ENCODE measurements at places on chromosomes 6 and 20. TPM values are rescaled to one million over a fixed set of nuclear protein-coding genes. Genes with fewer than 3 reads are reported as not detected.

Gene PGBD1
- polyA plus RNA-seq: 0.36 TPM

Gene RIPPLY2
- polyA plus RNA-seq: not detected

Gene TSBP1
- polyA plus RNA-seq: not detected

Gene SLC13A3
- polyA plus RNA-seq: 0.05 TPM

Gene BACH2
- 0.04 TPM for polyA plus RNA-seq

Gene TGM2
- polyA plus RNA-seq: 0.47 TPM

Gene SALL4
- polyA plus RNA-seq: 0.07 TPM

- no peaks in the 10 kb centered on the region for H3K4me1 ChIP-seq
- no peak overlapping the region for H3K27ac ChIP-seq
- no peak for DNase-seq
- H3K36me3 ChIP-seq: peaks cover 100% of the 10 kb centered on the region
- no peaks in the 10 kb centered on the region for H3K27me3 ChIP-seq
Observed at GRCh38 chr6:166934174-166934573, 22.2 kb downstream of the RNASET2 start.

DNA sequence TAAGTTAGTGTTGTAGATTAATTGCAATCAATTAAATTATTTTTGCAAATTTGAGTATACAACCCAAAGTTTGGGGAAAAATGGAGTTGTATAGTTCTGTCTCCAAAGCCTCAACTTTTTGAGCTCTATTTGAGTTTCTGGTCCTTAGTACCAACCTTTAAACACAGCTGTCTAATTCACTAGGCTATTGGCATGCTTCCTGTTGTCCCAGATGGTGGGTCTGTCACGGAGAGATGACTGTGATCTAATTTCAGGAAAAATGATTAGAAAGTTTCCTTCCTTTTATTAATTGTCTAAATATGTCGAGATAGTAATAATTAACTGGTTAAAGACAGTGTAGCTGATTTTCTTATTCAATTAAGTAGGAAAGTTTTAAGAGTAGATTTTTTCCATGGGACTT lies 109.6 kb downstream of the SCAF8 start:
- no peak overlapping the region for H3K27ac ChIP-seq
- H3K27me3 ChIP-seq: no peaks in the 10 kb centered on the region
- no peak for DNase-seq
- no peak overlapping the region for H3K4me3 ChIP-seq

DNA sequence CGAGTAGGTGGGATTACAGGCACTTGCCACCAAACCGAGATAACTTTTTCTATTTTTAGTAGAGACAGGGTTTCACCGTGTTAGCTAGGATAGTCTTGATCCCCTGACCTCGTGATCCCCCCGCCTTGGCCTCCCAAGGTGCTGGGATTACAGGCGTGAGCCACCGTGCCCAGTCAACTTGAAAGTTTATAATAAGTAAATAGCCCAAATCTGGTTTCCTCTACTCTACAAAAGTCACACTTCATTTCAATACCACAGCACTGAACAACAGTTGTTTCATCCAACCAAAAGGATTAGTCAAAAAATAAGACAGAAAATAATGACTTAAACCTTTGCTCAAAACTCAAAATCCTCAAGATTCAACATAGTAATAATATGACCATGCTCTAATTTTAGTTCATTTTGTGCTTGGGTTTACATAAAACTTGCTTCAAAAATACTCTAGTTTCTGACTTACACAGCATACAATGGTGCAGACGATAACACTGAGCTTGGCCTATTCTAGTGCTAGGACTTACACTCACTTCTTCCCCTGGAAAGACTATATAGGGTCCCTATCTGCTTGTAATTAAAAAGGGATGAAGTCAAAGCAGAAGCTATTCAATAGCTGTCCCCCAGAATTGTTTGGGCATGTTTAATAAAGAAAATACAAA lies 56.7 kb downstream of the NT5E start:
- H3K27me3 ChIP-seq: no peaks in the 10 kb centered on the region
- no peak overlapping the region for H3K27ac ChIP-seq
- H3K4me1 ChIP-seq: no peaks in the 10 kb centered on the region

GRCh38 chr6:71349976-71350615 lies 61.5 kb downstream of the OGFRL1 start:
- H3K36me3 ChIP-seq: no peaks in the 10 kb centered on the region
- H3K4me1 ChIP-seq: peaks cover 22% of the 10 kb centered on the region
- no peaks in the 10 kb centered on the region for H3K27me3 ChIP-seq
- no peak overlapping the region for H3K27ac ChIP-seq

DNA sequence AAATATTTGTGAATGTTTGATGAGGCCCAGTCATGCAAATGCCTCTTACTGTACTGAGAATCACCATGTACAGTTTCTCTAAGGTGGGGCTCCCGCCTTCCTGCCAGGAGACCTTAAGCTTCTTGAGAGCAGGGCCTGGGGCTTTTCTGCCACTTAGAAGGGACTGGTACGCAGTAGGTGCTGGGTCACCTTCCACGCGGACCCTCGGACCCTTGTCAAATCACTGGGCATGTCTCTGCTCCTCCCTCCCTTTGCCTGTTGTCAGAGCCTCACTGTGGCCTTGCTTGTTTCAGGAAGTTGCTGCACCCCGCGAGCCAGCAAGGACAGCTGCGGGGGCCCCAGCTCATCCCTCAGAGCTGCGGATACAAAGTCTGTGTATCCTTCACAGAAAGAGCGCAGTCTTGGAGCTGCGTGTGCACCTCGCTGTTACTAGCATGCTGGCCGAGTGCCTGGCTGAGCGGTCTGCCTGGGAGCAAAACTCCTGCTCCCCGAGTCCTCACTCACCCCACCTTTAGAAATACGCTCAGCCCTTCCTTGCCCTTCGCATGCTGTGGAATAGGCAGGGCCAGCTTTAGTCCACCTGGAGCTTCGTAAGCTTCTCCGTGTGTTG lies 30.7 kb upstream of the IRF4 start:
- H3K36me3 ChIP-seq: no peaks in the 10 kb centered on the region
- DNase-seq: no peak
- H3K4me1 ChIP-seq: peaks cover 15% of the 10 kb centered on the region

GRCh38 chr6:137813308-137813970 lies 53.6 kb upstream of the TNFAIP3 start:
- no peaks in the 10 kb centered on the region for H3K27me3 ChIP-seq
- peaks cover 46% of the 10 kb centered on the region for H3K4me1 ChIP-seq
- H3K27ac ChIP-seq: no peak overlapping the region
- no peaks in the 10 kb centered on the region for H3K36me3 ChIP-seq
- no peak for DNase-seq

DNA sequence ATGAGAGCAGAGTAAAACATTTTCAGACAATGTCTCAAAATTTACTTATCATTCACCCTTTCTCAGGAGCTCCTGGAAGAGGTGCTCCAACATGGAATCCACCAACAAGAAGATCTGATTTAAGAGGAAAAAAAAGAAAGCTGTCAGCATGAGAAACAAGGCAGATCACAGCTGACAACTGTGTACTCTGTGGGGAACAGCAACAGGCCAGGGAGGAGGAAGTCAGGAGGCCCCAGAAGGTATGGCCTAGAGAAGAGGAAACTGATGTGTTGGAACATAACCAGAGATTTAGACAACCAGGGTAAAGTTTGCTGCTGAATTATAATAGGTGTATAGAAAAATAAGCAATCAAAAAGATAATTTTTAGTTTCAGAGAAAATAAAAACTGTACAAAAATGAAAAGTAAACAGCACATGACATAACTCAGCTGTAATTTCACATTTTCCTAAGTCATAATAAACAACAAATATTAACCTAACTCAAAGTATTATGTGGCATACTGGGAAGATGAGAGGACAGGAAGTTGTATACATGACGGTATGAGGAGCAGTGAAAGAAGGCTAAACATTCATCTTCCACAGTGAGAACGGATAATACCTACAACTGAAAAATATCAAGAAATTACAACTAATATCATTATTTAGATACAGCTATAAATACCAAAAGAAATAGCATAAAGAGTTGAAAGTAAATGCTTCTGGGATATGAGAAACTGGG lies 113.6 kb upstream of the EMILIN3 start:
- H3K27ac ChIP-seq: no peak overlapping the region
- no peaks in the 10 kb centered on the region for H3K27me3 ChIP-seq
- H3K4me1 ChIP-seq: peaks cover 3% of the 10 kb centered on the region
- H3K36me3 ChIP-seq: peaks cover 37% of the 10 kb centered on the region

DNA sequence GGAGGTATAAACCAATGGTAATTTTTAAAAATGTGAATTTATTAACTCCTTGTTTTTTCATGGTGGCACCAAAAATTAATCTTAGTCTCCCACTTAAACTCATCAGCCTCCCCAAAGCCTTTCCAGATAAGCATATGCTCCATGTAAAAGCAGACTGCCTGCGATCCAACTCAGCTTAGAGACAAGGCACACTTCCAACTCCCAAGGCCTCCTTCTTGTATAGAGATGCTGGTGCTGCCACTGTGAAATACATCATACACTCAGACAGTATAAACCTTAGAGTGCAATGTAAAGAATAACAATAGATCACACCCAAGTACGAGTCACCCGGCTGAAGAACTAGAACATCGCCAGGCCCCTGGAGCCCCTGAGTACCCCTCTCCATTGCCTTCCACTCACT lies 2.0 kb downstream of the ANKRD6 start:
- no peak overlapping the region for H3K27ac ChIP-seq
- no peak for DNase-seq
- no peaks in the 10 kb centered on the region for H3K27me3 ChIP-seq
- no peaks in the 10 kb centered on the region for H3K36me3 ChIP-seq

DNA sequence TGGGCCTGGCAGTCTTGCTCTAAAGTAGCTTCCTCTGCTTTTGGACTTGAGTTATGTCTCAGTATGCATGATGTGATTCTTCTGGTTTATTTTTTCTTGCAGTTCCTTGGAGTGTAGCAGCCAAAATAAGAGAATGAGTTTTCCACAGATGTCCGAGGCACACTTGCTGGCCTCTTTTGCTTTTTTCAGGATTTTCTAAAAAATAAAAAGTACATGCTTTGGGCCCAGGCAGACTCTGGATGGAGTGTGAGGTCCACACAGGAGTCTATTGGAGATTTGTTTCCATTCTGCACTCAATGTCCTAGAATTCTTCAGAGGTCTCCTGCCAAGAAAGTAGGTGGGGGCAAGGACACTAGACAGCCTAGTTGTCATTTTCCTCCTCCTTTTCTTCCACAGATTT lies 477.6 kb downstream of the EPM2A start:
- H3K4me3 ChIP-seq: no peak overlapping the region
- H3K4me1 ChIP-seq: no peaks in the 10 kb centered on the region
- no peak overlapping the region for H3K27ac ChIP-seq
- H3K36me3 ChIP-seq: no peaks in the 10 kb centered on the region
- H3K27me3 ChIP-seq: no peaks in the 10 kb centered on the region
- no peak for DNase-seq

- H3K27me3 ChIP-seq: no peaks in the 10 kb centered on the region
- H3K4me3 ChIP-seq: no peak overlapping the region
- H3K36me3 ChIP-seq: no peaks in the 10 kb centered on the region
- no peak for DNase-seq
Observed at GRCh38 chr6:49410564-49410963, 52.5 kb downstream of the MMUT start.

DNA sequence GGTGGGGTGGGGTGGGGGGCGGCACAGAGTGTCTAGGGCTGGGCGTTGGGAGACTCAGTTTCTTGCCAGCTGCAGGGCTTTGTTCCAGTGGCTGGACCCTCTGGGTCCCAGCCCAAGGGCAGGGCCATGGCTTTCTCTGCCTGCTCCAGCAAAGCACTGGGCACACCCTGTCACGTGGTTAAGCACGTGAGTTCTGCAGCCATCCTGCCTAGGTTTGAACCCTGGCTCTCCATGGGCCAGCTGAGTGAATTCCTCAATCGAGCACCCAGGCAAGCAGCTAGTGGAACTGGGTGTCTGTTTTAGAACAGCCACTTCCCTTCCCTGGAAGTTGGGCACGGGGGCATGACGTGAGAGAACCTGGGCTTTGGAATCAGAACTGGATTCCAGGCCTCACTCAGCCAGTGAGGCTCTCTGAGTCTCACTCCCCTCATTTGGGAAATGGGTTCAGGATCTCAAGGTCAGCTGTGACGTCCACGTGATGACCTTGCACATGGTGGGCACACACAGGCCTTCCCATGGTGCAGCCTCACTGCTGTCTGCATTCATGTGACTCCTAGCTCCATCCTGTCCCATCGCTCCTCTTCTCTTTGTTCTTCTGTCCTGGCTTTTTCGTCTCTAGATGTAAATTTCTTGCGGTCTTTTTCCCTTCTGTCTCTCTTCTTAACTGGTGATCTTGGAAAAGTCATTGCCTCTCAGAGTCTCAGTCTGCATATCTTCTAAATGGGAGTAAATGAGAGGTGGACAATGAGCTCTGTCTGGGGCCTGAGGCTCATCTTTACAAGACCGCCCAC lies 45.9 kb downstream of the NOL4L start:
- DNase-seq: peak; percentile 21
- H3K4me1 ChIP-seq: peaks cover 56% of the 10 kb centered on the region
- H3K27me3 ChIP-seq: no peaks in the 10 kb centered on the region
- no peak overlapping the region for H3K27ac ChIP-seq
- no peaks in the 10 kb centered on the region for H3K36me3 ChIP-seq

GRCh38 chr20:5586720-5587119 lies 163.5 kb upstream of the SHLD1 start:
- H3K36me3 ChIP-seq: peaks cover 91% of the 10 kb centered on the region
- no peak overlapping the region for H3K27ac ChIP-seq
- H3K4me3 ChIP-seq: no peak overlapping the region
- no peaks in the 10 kb centered on the region for H3K27me3 ChIP-seq

GRCh38 chr6:107244082-107244741 lies 128.9 kb upstream of the BEND3 start:
- H3K27me3 ChIP-seq: no peaks in the 10 kb centered on the region
- H3K27ac ChIP-seq: no peak overlapping the region
- H3K4me1 ChIP-seq: no peaks in the 10 kb centered on the region
- DNase-seq: no peak
- no peak overlapping the region for H3K4me3 ChIP-seq
- H3K36me3 ChIP-seq: no peaks in the 10 kb centered on the region

DNA sequence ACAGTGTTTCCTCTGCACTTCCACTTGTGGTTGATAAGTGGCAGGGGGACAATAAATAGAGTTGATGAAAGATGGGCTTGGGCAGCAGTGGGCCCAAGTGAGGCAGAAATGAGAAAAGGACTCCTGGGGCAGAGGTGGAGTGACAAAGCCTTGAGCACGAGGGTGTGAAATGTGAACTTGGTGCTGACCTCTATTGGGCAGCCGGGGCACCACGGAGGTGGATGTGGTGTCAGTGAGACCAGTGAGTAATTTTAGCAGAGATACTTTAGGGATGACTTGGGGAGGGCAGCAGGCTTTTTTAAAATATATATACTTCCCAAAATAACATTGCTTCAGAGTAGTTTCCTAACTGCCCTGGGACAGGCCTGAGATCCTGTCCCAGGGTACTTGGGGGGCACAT lies 30.6 kb upstream of the MYLK2 start:
- H3K36me3 ChIP-seq: peaks cover 75% of the 10 kb centered on the region
- H3K4me3 ChIP-seq: no peak overlapping the region
- H3K27ac ChIP-seq: no peak overlapping the region
- H3K27me3 ChIP-seq: no peaks in the 10 kb centered on the region

DNA sequence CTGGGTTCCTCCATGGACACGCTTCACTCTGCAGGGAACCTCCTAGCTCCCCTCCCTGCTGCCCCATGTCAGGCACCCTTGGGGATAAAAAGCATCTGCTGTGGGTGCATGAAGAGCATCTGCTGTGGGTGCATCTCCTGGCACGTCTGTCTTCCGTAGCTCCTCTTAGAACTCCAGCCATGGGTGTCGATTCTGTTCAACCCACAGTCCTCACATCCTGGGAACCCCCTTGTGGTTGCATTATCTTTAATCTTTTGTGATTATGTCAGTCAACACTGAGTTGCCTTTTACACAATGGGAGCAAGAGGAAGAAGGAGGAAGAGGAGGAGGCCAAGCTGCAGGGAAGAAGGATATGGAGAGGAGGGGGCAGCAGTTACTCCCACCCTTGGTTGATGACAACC lies 24.1 kb upstream of the CCR6 start:
- no peaks in the 10 kb centered on the region for H3K27me3 ChIP-seq
- peak; percentile 19 for DNase-seq
- peaks cover 31% of the 10 kb centered on the region for H3K4me1 ChIP-seq
- H3K27ac ChIP-seq: no peak overlapping the region
- no peaks in the 10 kb centered on the region for H3K36me3 ChIP-seq
- no peak overlapping the region for H3K4me3 ChIP-seq

GRCh38 chr6:61592238-61592637 lies 693.8 kb downstream of the KHDRBS2 start:
- H3K4me3 ChIP-seq: no peak overlapping the region
- no peak overlapping the region for H3K27ac ChIP-seq
